ENCODE measurements at places on chromosomes 4 and X.

GRCh38 chr4:15575966-15576365 lies 79.2 kb downstream of the FBXL5 start:
- no peak for DNase-seq

DNA sequence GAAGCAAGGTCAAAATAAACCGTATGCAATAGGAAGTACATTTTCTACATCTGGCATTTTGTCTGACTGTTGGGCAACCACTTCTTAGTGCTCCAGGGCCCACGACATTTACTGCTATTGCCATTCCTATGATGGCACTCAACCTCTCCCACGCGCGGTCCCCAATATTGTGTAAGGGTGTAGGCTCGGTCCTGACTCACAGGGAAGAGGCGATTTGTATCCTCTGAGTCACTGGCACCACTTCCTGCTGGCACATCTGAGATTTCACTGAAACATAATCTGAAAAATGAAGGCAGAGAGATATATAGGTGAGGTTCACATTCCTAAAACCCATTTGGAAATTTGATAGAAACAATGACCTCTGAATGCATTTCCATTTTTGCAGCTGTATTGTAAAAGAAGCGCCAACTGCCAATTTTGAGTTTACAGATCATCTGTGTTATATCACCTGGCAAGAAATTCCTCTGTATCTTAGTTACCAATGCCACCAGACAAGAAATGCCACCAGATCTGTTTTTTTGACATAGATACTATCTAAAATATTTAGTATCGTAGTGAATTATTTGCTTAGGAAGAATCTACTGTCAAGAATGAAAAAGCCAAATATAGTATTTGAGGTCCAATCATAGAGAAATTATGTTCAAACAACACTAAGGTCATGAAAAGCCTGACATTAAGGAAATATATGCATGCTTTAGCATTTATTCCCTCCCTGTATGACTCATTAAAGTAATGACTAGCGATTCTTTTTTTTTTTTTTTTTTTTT lies 9.8 kb downstream of the EREG start:
- DNase-seq, result peak; percentile 54

DNA sequence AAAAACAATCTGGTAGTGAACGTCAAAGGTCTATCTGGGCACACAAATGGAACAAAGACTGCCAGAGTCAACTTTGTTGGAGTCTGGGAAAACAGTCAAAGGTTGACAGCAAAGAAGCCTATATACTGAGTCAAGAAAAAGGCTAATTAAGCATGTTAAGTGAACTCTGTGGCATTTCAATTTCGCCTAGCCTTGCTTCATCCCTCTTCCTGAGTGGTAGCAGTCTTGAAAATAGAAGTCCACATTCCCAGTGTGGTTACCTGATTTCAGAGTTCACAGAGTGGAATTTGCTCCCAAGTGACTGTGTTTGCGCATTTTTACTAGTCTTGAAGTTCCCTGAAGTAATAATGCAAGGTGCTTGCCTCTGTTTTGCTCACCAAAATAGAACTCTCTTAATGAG lies 760.0 kb downstream of the FSTL5 start:
- DNase-seq, result no peak

DNA sequence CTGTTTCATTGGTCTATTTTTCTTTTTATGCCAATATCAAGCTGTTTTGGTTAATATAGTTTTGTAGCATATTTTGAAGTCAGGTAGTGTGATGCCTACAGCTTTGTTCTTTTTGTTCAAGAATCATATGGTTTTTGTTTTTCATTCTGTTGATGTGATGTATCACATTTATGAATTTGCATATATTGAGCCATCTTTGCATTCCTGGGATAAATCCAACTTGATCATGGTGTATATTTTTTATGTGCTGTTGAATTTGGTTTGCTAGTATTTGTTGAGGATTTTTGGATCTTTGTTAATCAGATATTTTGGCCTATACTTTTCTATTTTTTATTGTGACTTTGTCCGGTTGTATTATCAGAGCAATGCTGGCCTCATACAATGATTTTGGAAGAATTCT lies 74.8 kb downstream of the GPAT3 start:
- no peak for DNase-seq

GRCh38 chrX:85345523-85345922 lies 33.9 kb downstream of the POF1B start:
- DNase-seq, result no peak

DNA sequence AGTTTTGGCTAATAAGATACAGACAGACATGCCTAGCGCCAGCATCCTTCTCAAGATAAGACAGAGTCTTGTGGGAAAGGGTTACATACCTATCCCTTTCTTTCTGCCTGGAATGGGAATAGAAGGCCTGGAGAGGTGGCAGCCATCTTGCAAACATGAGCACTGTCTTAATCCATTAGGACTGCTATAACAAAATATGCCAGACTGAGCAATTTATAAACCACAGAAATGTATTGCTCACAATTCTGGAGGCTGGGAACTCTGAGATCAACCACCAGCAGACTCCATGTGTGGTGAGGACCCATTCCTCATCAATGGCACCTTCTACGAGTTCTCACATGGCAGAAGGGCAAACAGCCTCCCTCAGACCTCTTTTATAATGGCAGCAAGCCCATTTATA lies 26.5 kb upstream of the NEIL3 start:
- DNase-seq, result peak; percentile 59

DNA sequence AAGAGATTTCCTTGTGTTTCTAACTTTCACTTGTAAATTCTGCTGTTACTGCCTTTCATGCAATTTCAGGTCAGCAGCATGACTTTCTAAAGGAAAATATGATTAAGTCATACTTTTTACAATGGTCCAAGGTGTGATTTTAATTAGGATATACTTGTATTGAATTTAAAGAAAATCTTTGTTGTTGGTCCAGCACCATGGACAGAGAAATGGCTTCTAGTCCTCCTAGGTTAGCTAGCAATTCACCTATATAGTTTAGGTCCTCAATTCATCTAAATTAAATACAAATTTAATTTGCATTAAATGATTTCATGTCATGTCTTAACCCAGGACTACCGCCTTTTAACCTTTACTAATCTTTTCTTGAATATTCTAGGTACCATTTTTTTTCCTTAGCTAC lies 304.9 kb upstream of the RPS6KA3 start:
- no peak for DNase-seq

DNA sequence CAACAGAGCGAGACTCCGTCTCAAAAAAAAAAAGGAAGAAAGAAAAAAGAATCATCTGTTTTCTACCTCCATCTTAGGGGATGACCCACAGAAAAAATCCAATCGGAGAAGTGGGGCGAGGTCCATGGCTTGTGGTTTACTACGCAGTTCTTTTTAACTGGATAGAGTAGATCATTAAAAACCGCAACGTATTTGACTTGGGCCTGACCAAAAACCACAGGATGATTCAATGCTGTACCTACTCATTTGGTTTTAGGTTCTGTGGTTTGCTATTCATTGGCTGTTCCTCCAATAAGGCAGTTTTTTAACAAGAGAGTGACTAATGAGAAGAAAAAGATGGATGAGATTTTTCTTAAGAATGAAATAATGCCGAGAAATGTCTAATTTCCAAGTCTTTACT lies 83.7 kb downstream of the FREM3 start:
- DNase-seq, result no peak

GRCh38 chr4:70874268-70875156 lies 27.7 kb upstream of the MOB1B start:
- no peak for DNase-seq

- DNase-seq, result no peak
These were observed 1.9 kb upstream of the CITED1 start for GRCh38 chrX:72307646-72308051.

- no peak for DNase-seq
These were observed 995.0 kb downstream of the SH3BGRL start for GRCh38 chrX:82196866-82197265.

GRCh38 chrX:107673933-107674479 lies 45.7 kb downstream of the PRPS1 start:
- DNase-seq, result no peak

DNA sequence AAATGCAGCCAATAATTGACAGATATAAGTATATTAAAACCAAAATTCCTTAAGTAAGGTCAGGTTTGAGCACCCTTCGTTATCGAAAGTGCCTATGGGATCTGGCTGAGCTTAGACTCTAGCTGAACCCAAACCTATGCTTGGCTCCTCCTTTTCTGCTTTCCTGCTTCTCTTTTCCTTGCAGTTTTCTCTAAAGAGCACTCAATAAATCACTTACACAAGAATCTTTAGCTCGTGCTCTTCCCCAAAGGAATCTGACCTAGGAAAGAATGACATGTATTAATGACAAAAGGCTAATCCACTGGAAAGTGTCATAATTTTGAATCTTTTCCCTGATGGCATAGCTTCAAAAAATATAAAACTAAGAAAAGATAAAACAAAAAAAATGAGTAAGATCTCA lies 282.7 kb downstream of the DKK2 start:
- no peak for DNase-seq

DNA sequence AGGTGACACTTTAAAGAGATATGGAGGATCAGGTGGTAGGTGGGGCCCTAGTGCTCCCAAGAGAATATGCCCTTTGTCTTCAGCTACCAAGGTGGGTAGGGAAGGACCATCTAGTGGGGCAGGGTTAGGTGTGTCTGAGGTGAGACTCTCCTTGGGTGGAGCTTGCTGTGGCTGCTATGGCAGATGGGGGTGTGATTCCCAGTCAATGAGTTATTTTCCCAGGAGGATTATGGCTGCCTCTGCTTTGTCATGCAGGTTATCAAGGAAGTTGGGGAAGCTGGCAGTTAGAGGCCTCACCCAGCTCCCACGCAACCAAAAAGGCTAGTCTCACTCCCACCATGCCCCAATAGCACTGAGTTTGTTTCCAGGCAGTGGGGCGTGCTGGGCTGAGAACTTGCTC lies 18.0 kb upstream of the SPIN2A start:
- DNase-seq, result no peak

GRCh38 chr4:125338814-125339213 lies 24.1 kb downstream of the FAT4 start:
- DNase-seq, result no peak

DNA sequence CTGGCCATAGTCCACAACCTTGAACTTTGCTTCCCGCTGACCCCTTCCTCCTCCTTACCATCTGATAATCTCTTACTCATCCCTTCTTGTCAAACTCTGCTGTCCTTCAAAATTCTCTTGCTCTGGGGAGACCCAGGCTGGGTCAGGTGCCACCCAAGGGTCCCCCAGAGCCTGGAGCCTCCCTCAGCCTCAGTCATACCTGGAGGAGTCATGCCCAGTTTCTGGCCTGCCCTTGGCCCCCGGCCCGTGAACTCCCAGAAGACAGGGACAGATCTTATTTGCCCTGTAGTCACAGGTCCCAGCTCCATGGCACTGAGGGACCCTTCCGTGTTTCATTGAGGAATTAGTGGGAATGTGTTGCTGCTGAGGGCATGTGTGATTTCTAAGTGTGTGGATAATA lies 4.7 kb upstream of the GPR78 start:
- no peak for DNase-seq

GRCh38 chrX:147958291-147958690 lies 22.8 kb upstream of the FMR1NB start:
- peak; percentile 73 for DNase-seq

Data from AG08395 (cell line).